ENCODE measurements at places on chromosomes 13 and 19.
A peak's percentile ranks its signal among the peaks of the same experiment; 100 is the strongest.

GRCh38 chr19:27792576-27793127 is 1420.3 kb downstream of the UQCRFS1 start:
- DNase-seq: no peak

DNA sequence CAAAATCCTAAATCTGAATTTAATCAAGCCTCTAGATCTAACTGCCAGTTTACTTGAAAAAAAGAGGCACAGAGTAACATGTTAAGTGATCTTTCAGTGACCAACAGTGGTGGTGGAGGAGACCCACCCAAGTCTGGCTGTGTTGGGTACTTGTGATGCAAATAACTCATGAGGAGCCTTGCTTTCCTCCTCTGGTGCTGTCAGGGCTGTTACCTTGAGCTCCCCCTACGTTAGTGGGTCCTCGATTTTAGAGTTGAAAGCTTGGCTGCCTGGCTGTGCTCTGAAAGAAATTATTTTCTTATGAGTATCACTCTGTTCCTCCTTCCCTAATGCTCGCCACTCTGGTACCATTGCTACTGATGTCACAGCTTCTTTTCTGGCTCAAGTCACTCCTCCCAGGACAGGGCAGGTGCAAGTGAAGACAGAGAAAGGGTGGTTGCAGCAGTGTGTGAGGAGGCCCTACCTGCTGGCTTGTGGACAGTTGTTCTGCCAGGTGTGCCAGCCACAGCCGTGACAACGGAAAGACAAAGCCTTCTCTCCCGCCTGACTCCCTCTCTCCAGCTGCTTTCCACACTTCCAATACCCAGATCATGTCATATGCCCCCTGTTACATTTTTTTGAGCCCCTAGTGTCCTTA is 6.5 kb upstream of the SUPT20H start:
- DNase-seq: no peak

DNA sequence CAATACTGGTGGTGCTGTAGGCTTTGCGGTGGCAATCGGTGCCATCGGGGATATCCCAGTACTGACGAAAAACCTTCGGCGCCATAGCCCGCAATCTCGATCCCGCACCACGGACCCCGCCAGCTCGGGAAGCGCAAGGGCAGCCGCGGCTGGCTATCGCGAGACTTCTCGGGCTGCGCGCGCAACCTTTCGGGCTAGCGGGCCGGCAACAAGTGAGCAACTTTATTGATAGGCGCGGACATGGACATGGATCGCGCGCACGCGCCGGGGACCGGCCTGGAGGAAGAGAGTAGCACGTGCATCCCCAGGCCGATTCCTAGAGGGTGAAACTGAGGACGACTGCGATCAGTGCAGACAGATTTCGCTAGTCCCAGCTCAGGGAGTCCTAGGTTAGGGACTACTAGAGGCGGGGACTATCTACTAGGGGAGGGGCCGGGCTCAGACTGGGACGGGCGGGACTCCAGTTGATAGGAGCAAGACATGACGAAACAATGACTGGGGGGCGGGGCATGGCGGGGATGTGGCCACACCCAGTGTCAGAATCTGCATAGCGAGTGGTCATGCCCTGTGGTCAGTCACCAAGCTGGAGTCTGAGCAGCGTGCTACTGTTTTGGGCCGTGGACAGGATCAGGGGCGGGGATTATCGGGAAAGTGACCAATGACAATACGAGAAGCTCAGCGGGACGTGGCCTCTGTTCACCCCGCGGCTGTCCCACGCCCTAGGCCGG is at the start of gene NDUFA11:
NDUFA11 (minus strand) TSS at position 167 of the 728 bp plus-strand sequence; CDS start at position 85, 82 bp downstream.
- DNase-seq: peak; percentile 99

- DNase-seq: no peak
Measured at GRCh38 chr19:35202722-35203688, 25.5 kb downstream of the FAM187B start.

DNA sequence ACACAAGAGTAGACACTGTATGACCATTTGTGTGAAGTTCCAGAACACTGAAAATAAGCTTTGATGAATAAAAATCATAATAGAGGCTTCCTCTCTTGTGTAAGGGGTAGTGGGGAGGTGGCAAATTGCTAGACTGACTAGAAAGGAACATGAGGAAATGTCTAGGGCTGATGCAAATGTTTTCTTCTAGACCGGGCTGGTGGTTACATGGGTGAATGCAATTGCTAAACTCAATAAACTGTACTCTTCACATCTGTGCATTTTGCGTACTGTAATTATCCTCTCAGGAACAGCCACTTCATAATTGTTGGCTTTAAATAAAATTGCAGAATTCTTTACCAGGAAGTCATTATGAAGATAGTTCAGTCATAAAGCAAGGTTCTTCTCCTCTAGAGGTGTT is 5.2 kb upstream of the KBTBD7 start:
- DNase-seq: no peak

Data from body of pancreas (tissue), 4 donors.